Kidney glomerular epithelial cell (primary cell): ENCODE measurements at places on chromosomes 7 and 10.

- no peak for DNase-seq
Observed at GRCh38 chr10:33152146-33152545, 182.3 kb downstream of the NRP1 start.

DNA sequence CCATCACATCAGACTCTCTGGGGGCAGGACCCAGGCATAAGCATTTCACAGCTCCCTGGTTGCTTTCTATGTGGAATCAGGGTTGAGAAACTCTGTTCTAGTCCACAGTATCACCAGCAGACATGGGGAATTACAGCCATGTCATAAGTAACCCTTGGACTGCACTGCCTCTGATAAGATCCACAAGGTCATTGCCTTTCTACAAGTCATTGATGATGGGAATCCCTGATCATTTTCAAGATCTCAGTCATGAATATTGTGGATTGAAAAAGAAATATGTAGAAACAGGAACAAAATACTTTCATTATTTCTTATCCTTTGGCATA, 304.1 kb downstream of the KLF6 start:
- DNase-seq = no peak

DNA sequence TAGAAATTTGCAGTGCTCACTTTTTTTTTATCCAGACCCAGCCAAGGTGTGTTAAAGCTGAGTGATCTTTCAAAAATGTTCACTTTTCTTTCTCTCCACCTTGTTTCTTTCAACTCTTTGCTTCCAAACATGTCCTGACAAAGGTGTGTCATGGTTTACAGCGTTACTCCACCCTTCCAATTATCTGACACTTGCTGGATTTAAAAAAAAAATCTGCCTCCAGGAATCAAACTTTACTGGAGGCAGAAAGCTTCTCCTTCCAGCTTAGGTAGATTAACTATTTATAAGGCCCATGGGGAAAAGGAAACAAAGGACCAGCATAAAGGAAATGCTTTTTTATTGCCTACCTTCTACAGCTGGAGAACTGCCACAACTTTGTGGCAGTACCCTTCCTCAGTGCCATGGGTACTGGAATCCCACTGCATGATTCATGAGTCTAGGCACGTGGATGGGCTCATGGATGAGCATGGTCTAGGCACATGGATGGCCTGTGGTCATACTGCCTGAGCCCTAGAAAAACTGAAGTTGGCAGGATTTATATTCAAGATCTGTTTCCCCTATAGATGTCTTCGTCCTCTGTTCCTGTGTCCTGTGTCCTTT, at the start of gene COL17A1:
COL17A1 (minus strand) TSS at position 80 of the 600 bp plus-strand sequence. CDS start 5,207 bp downstream, outside the sequence.
- DNase-seq = no peak

- no peak for DNase-seq
Observed at GRCh38 chr10:100357059-100357858, 10.2 kb downstream of the SCD start.

- DNase-seq = no peak
Observed at GRCh38 chr10:132595021-132595420, 57.4 kb downstream of the INPP5A start.

DNA sequence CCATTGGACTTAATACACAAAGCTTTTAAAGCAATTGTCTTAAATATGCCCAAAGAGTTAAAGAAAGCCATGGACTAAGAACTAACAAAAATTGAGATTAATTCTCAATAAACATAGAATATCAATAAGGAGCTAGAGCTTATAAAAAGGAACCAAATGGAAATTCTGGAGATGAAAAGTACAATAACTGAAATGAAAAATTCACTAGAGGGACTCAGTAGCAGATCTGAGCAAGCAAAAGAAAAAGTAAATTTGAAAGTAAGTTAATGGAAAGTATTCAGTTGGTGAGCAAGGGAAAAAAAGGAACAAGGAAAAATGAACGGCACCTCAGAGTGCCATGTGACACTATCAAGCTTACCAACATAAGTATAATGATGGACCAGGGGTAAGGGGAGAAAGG, 209.8 kb downstream of the FZD1 start:
- no peak for DNase-seq

- no peak for DNase-seq
Observed at GRCh38 chr7:100865372-100865911, 1.7 kb upstream of the TRIP6 start.

DNA sequence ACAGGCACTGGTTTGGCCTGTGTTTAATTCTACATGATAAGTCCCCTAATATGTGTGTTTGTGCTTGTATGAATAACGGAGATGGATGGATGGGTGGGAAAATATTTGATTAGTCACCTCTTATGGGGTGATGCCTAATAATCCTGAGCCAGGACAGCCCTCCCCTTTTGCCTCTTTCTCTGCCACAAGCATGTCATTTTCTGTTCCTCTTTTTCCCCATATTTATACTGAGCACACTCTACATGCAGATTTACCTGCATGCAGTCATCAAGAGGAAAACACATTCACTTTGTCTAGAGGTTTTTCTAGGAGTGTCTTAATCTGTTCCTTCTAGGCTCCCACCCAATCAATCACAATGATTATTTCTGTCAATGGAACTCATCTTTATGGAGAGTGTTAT, 111.6 kb upstream of the TBX20 start:
- DNase-seq = no peak

DNA sequence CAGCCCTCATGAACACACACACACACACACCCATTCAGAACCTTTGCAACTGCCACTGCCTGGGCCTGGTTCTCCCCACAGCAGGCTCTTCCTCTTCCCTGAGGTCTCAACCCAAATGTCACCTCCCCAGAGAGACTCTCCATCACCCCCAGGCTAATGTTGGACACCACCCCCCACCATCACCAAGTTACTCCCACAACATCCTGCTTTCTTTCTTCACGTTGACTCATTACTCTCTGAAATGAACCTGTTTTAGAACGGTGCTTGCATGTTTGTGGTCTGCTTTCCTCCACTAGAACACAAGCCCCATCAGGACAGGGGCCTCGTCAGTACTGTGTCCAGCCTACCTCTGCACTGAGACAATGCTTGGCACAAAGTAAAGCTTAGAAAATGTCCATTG, 16.0 kb downstream of the AFAP1L2 start:
- DNase-seq = no peak

GRCh38 chr7:29309041-29309854, 114.7 kb downstream of the CHN2 start:
- DNase-seq = no peak

- DNase-seq = no peak
Observed at GRCh38 chr10:77670817-77671443, 33.3 kb upstream of the KCNMA1 start.
